Hematopoietic multipotent progenitor cell (in vitro differentiated cells): ENCODE measurements at places on chromosomes 1 and 21.

DNA sequence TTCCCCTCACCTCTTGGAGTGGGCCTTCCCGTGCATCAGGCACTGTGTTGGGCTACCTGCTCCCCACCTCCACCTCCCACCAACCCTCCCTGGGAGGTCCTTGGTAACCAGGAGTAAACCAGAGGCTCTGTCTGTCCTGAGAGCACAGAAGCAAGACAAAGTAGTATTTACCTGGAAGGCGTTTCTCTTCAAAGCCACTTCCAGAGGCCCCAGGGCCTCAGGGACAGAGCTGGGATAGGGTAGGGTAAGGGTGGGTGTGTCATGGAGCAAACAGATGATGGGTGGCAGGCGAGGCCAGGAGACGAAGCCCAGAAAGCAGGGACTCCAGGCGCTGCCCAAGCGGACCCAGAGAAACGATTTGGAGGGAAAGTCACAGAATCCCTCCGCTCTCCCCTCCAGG lies 77.2 kb upstream of the TARDBP start:
- DNase-seq: no peak

DNA sequence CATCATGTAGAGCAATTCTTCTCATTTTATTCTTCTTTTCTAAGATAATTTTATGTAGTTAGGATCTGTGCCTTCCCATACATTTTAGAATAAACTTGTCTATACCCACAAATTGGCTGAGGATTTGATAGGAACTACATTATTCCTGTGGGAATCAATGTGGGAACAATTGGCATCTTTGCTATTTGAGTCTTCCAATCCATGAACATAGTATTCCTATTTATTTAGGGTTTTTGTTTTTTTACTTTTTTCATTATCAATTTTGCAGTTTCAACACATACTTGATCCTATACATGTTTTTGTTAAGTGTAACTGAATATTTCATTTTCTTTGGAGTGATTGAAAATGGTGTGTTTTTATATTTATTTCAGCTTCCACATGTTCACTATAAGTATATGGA lies 8.1 kb upstream of the WNT9A start:
- no peak for DNase-seq

GRCh38 chr1:231040019-231040799 lies at the start of gene FAM89A:
FAM89A (minus strand) TSS chr1:231040254; CDS start chr1:231040211, 43 bp downstream.
- DNase-seq: peak; percentile 49

- no peak for DNase-seq
These were observed 64.1 kb upstream of the WDR26 start for GRCh38 chr1:224498574-224499170.

- no peak for DNase-seq
These were observed 325.2 kb upstream of the NRIP1 start for GRCh38 chr21:15390049-15390448.

DNA sequence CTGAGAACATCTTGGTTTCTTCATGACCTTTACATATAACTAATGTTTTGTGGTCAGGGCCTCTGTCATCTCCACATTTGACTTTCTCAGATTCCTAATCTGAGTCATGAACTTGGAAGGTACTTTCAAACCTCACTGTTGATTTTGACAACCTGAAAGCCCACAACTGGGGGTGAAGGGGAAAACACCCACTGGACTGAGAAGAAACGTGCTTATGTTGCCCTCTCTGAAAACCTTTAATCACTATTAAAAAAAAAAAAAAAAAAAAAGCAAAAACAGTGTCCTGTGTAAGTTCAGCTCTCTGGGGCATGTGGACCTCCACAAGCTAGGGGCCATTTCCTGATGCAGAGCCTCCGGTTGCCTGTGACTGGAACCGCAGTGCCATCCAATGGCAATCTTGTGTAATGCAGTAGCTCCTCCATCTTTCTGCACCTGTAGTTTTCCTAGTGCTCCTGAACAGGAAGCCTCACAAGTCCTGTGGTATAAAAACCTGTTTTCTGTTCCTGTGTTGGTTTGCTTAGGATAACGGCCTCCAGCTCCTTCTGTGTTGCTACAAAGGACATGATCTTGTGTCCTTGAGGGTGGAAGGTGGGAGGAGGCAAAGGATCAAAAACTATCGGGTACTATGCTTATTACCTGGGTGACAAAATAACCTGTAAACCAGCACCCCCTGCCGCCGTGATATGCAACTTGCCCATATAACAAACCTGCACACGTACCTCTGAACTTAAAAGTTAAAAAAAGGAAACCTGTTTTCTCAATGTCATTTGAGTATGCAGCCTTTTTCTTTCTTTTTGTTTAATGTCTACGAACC lies 124.5 kb downstream of the ZNF648 start:
- peak; percentile 36 for DNase-seq

GRCh38 chr1:230308039-230308438 lies 118.1 kb downstream of the PGBD5 start:
- DNase-seq: no peak

DNA sequence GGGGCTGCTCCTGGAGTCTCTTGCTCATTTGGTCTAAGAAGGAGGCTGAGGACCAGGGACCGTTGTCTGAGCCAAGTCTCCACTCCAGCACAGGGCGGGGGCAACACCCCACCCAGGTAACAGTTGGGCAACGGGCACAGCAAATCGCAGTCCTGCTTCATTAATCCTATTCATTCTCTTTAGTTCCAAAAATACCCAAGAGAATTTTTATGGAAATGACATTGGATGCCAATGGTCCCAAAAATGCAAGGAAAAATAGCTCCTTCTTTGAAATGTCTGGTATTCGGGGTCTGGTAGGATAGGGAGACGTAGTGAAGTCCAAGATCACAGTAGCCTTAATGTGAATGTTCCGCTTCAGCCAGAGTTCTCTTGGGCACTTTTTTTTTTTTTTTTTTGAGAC lies 74.0 kb downstream of the ATP5PO start:
- no peak for DNase-seq

DNA sequence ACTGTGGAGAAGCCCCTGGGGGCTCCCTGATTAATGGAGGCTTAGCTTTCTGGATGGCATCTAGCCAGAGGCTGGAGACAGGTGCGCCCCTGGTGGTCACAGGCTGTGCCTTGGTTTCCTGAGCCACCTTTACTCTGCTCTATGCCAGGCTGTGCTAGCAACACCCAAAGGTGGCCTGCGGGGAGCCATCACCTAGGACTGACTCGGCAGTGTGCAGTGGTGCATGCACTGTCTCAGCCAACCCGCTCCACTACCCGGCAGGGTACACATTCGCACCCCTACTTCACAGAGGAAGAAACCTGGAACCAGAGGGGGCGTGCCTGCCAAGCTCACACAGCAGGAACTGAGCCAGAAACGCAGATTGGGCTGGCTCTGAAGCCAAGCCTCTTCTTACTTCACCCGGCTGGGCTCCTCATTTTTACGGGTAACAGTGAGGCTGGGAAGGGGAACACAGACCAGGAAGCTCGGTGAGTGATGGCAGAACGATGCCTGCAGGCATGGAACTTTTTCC lies 24.8 kb downstream of the PCSK9 start:
- no peak for DNase-seq

DNA sequence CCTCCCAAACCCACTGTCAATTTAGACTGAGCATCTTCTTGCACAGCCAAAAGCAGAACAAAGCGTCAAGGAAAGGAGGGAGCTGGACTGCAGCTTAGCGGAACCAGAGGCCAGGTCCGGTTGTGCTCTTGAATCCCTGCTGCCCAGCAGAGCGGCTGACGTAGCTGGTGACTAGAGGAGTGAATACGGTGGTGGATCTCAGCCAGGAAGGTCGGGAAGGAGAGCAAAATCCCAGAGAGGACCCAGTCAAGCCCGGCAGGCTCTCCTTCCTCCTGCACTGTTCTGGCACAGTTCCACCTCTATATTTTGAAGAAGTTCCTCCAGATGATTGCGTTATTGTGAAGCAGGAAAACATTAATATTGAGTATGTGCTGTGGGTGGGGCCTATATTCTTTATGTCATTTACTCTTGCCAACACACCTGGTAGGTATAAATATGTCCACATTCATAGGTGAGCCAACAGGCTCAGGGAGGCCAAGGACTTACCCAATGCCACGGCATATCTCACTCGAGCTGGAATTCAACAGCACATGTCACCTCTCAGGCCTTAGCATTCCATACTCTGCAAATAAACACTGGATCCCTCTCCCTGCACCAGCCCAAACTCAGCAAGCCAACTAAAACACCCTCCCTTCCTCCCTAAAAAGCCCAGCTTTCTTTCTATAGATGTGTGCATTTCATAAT lies 23.6 kb upstream of the ABCB10 start:
- DNase-seq: no peak
